ENCODE measurements at places on chromosomes 2 and 18. TPM values are rescaled to one million over a fixed set of nuclear protein-coding genes. Genes with fewer than 3 reads are reported as not detected.

The DOK6 gene
- polyA plus RNA-seq, result 0.27 TPM

The DPYSL5 gene
- polyA plus RNA-seq, result not detected

The CDCA7 gene
- polyA plus RNA-seq, result 4.7 TPM

The RAPH1 gene
- 6.9 TPM for polyA plus RNA-seq

The ELOA2 gene
- not detected for polyA plus RNA-seq
